ENCODE measurements at places on chromosomes 3 and 15.

DNA sequence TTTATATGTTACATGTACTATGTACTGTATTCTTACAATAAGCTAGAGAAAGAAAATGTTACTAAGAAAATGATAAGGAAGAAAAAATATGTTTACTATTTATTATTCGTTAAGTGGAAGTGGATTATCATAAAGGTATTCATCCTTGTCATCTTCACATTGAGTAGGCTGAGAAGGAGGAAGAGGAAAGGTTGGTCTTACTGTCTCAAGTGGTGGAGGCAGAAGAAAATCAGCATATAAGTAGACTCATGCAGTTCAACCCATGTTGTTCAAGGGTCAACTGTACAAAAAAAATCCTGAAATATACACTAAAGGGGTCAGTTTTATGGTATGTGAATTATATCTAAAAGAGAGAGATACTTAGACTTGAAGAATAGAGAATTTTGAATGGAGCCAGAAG lies 5.7 kb downstream of the HMG20A start:
- no peak for DNase-seq

- DNase-seq: no peak
Measured at GRCh38 chr3:155070932-155071387, 9.2 kb upstream of the MME start.

DNA sequence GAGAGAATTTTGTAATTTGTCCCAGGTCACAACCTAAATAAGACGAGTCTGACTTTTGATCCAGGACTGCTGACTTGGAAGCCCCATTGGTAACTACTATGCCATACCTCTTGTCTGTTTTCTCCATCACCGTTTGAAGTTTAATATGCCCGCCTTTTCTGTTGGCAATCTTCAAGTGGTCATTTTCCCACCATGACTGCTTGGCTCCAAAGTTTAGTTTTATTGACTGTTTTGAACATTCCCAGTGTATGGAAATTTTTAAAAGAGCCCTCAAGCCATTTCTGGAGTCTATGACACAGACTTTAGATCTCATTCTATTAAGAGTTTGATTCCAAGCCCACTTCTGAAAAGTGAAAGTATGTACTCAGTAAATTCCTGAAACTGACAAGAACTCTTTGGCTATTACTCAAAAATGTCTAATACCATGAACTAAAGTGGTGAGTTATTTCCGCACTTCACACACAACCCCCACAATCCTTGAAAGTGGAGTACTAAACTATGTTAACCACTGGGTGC lies 136.7 kb upstream of the ADAMTS9 start:
- DNase-seq: no peak

DNA sequence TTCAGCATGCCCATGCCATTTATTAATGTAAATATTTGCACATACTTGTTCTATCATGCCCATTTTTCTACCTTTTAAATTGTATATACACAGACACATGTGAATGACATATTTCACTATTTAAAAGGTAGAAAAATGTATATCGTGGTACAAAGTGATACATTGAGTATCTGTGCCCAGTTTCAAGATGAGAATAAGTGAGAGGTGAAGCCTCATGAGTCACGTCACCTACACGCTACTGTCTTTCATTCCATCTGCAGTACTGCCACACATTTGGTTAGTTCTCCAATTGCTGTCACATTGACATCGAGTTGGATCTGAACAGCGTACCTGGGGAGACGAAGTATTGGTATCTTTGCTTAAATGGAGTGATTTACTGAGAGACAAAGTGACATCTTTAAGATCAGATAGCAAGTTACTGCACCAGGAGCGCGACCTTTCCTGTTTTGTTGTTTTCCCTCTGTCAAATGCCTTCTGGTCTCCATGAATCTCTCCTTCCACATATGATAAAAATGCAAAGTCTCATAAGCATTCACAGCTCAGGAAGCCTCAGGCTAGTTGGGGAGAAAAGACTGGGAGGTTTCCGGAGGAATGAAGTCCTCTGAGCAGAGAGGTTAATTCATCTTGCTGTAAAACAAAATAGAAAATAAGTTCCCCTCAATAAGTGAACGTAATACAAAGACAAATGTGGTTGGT lies 12.0 kb downstream of the GREM1 start:
- no peak for DNase-seq

DNA sequence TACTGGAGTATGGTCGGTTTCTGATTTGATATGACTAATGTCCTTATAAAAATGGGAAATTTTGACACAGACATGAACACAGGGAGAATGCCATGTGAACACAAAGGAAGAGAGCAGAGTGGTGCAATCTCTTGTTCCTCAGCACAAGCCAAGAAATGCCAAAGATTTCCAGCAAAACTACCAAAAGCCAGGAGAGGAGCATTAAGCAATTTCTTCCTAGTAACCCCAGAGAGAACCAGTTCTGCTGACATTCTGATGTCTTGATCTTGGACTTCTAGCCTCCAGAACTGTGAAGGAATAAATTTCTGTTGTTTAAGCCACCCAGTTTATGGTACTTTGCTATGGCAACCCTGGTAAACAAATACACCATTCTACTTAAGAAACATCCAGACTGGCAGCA lies 227.8 kb upstream of the MRPL3 start:
- no peak for DNase-seq

DNA sequence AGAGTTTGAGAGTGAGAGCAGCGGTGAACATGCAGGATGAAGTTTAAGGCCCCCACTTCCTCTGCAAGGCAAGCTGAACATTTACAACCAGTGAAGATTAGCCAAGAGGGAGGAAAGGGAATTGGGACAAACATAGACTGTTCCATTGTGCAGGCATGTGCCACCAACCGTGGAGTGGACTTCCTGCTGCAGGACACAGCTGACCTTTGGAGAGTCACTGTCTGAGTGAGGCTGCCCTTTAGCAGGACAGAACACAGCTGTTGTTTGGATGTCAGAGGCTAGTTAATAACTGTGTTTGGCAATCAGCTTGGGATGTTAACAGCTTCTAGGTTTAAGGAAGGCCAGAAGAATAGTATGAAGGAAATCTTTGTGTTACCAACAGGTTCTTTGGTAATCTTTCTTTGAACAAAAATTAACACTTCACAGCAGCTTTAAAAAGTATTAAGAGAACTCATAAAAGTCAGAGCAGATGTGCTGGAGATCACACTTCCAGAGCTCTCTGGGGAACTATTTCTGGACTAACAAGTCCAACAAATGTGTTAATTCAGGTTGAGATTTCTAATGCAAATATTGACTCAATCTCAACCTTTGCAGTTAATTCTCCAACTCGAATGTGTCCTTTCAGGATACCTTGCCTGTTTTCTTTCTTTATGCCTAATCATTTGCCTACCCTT lies 31.4 kb downstream of the CTDSPL start:
- no peak for DNase-seq

DNA sequence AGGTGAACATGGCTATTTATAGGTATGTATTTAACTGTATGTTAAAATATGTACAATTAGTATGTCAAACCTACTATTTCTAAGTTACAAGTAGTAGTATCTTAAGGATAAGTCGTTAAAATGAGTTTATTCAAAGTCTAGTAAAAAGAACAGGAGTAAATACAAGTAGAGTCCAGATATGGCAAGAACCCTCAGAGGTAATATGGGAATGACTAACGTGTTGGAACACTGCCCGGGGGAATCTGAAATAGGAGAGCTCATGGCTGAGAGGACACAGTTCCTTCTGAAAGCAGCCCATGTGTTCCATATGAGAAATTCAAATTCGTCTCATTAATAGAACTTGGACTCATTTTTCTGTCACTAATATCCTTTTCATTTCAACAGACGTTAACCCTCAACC lies 158.8 kb downstream of the CLSTN2 start:
- no peak for DNase-seq

GRCh38 chr15:64975390-64975789 lies 14.3 kb downstream of the SPG21 start:
- DNase-seq: no peak

DNA sequence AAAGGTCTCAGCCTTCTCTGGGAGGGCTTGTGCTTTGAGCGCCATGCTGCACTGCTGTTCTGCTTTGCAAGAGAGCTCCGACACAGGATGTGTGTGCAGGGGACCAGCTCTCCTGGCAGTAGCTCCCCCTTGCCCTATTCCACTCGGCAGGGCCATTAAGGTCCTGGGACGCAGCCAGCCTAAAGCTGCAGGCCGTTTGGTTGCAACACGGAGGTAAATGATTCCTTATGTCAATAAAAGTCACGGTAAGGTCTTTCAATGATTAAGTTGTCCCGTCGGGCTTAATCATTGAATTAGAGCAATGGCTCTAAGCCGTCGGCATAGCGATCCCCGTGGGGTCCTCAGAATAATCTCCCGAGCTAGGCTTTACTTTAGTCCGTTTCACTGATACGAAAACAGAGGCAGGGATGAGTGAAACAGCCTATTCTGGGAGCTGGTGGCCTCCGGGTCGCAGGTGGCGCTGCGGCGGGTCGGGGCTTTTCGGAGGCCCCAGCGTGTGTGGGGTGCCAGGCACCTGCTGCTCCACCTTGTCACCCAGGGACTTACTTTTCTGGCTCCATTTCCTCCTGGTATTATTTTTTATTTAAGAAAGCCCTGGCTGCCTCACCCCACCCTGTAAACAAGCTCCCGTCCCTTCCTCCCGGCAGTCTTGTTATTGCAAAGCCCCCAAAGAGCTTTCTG lies 525.2 kb downstream of the OCA2 start:
- DNase-seq: no peak

DNA sequence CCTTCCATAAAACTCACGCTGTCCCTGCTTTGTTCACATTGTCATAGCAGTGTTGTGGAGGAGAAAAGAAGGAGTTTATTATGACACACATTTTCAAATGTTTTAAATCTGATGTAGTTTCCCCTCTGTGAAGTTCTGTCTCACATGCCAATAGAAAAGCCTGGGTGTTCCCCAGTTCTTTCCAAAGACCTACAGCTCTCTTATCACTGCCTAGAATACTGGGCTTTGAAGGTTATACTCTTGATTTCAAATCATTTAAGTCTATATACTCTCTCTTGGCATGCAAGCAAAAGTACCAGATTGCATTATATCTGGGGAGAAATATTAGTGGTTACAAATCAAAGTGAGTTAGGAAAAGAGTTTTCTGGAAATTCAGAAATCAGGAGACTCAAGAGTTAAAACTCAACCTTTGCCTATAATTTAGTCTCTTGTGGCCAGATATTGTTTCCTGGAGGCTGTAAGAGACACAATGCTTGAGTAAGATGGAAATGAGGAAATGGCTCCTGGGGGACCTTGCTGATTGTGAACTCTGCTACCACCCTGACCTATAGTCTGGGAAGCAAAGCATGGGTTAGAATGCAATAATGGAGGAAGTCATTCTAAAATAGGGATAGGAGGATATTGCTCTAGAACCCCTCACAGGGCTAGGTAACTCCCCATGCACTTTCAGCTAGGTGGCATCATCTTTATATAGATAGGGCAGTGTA lies 182.8 kb downstream of the KCNAB1 start:
- no peak for DNase-seq

GRCh38 chr3:196050597-196050996 lies 31.3 kb downstream of the TFRC start:
- DNase-seq: no peak

DNA sequence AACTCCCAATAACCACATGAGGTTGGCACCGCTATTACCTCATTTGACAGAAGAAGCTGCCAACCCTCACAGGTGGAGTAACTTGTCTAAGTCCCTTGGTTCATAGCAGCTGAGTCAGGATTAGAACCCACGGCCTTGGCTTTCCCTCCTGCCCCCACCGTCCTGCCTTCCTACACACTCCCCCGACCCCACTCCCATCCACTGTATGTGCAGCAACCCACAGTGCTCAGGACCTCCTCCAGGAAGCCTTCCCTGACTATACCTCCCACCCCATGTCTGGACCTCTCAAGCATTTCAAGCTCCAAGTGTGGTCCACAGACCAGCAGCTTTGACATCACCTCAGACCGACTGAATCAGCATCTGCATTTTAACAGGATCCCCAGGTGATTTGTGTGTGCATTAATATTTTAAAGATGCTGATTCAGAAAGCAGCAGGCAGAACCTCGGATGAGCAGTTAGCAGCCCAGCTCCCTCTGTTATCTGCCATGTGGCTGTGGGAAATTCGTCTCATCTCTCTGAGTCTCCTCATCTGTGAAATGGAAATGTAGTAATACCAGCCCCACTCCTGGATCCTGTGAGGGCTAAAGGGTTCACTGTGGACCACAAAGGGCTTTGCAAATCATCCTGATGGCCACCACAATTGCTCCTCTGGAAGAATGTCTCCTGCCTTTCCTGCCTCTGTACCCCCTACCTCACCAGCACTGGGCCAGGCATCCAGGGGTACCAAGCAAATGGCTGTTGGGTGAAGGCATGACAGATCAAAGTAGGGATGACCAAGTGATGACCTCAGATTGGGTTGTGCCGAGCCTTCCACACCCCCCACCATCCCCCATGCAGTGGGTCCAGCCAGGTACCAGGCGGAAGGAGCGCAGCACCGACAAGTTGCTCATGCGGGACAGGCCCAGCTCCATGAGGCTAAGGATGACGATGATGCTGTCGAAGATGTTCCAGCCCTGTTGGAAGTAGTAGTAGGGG lies 62.7 kb downstream of the SCN5A start:
- no peak for DNase-seq

DNA sequence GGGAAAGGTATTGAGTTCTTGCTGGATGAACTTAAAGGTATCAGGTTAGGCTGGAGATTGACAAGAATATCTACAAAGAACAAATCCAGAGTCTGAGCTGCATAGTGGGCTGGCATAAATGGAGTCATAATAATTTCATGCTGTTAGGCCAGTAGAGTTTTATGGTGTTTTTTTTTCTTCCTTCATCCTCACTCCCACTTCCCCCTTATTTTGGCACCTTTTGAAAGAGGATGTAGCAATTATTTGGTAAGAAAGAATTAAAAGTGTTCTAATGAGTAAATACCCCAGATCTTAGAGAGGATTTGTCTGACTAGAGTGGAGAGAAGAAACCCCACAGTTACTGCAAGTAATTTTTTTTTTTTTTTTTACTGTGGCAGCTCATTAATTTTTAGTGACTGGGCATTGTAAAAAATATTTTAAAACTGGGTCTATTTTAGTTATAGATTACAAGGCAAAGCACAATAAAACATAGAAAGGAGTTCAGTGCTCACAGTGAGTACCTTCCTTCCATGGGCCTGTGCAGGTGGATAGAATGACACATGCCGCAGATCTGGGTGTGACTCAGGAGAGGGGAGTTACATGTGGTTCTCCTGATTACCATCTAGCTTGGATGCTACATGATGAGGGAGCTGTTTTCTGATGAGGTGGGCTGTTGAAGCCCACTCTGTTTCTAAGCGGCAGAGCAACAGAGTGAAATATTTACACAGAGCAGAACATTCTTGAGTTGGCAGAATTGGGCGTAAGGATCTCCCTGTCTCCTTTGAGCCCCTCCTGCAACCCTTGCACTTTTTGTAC lies 5.3 kb downstream of the EDEM1 start:
- DNase-seq: no peak

Data from GM10248 (cell line).